ENCODE measurements at places on chromosomes 7 and 10. TPM values are rescaled to one million over a fixed set of nuclear protein-coding genes. Genes with fewer than 3 reads are reported as not detected.

- DNase-seq: no peak
Measured at GRCh38 chr10:121449482-121449924, 148.7 kb downstream of the FGFR2 start.

GRCh38 chr10:103467406-103467805 is 8.7 kb upstream of the CALHM1 start:
- DNase-seq: no peak

DNA sequence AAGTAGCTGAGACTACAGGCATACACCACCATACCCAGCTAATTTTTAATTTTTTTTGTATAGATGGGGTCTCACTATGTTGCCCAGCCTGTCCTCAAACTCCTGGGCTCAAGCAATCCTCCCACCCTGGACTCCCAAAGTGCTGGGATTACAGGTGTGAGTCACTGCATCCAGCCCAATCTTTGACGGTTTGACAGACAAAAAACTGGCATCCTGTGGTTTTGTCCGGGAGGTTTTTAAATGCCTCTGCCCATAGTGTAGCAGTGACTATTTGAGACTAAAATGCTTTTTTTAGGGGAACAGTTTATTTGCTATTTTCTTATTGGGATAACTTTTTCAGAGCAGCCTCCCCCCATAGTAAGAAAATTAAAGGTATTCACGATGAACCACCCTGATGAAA is 523.7 kb upstream of the GALNT17 start:
- no peak for DNase-seq

DNA sequence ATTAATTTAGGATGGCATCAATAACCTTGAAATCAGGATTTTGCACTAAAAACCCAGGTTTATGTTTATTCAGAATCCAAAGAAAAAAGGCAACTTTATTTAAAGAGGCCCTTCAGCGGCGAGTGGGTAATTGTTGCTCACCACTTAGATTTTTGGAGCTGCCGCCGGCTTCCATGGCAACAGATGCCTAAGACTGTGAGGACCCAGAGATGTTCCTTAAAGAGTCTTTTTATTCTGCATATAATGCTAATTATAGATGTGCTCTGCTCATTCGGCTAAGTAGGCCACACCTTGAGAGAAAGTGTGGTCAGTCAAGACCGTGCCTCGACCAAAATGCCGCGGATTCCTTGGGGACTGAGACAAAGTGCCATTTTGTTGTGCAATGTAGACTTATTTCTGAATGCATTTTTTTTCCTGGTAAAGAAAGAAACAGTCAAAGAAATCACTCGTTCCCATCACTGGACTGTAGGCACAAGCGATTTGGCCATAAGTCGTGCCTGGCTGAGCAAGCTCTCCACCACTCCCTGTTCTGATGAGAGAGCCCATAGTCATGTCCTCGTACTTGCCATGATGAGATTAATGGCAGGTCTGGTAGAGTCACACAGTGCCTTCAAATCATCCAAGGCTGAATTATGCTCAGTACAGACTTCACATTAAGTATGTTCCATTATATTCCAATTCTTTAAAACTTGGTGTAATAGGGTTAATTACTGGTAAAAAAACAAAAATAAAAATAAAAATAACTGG is 21.4 kb upstream of the MGMT start:
- DNase-seq: no peak

DNA sequence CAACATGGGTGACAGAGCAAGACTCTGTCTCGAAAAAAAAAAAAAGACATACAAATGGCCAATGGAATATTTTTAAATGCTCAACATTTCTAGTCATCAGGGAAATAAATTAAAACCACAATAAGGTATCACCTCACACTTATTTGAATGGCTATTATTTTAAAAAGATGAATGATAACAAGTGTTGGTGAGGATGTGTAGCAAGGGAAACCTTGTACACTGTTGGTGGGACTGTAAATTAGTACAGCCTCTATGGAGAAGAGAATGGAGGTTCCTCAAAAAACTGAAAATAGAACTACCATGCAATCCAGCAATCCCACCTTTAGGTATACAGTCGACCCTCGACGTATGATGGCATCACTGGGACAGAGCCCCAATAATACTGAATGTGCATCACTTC is 65.4 kb upstream of the DIP2C start:
- no peak for DNase-seq

STOX1 gene
- total RNA-seq: 0.60 TPM

PLEKHS1 gene
- not detected for total RNA-seq

STRIP2 gene
- 0.96 TPM for total RNA-seq
